Type B pancreatic cell (in vitro differentiated cells): ENCODE measurements at places on chromosomes 1 and 21.
A peak's percentile ranks its signal among the peaks of the same experiment; 100 is the strongest.

DNA sequence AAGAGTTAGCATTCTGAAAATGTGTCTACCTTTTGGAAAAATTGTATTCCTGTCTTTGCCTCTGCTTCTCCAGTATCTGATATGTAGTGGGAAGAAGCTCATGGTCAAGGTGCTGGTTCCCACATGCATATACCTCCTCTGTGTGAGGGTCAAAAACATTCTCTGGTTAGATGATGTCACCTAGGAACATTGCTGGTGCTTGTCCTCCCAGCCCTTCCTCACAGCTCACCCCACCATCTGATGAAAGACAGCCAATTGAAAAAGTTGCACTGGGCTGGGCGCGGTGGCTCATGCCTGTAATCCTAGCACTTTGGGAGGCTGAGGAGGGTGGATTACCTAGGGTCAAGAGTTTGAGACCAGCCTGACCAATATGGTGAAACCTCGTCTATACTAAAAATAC lies 154.4 kb downstream of the NR5A2 start:
- no peak for DNase-seq

- no peak for DNase-seq
Observed at GRCh38 chr1:222171005-222171404, 376.9 kb downstream of the HHIPL2 start.

GRCh38 chr1:39940980-39941871 lies 13.7 kb upstream of the MFSD2A start:
- DNase-seq: no peak

DNA sequence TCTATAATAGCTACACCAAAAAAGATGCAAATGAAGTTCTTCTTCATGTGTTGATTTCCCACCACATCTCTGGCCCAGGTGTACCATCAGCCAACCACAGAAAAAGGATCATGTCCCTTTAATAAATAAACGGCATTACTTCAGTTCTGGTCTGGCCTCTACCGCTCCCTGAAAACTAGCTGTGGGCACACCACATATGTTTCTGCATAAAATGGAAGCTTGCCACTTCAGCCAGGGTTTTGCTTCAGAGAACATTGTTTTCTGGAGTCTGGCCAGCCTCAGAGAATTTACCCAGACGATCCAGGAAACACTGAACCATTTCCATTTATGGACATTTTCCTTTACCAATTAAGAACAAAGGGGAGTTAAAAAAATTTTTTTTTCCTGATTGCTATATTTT lies 5.8 kb upstream of the LAMC2 start:
- DNase-seq: no peak

GRCh38 chr1:226001963-226002666 lies 3.0 kb upstream of the SDE2 start:
- no peak for DNase-seq

DNA sequence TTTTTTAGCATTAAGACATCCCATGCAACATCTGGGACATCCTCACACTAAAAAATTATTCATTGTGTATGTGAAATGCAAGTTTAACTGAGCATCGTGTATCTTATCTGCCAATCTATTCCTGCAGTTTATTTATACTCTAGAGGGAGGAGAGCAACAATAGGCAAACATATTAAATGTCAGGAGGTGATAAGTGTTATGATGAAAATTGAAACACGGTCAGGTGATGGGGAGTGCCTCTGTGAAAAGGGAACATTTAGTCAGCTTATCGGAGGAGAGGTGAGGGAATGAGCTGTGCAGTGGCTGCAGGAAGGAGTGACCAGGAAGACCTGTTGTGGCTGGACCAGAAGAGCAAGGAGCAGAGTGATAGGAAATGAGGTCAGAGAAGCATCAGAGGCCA lies 775 bp upstream of the EFCAB14 start:
- DNase-seq: no peak

DNA sequence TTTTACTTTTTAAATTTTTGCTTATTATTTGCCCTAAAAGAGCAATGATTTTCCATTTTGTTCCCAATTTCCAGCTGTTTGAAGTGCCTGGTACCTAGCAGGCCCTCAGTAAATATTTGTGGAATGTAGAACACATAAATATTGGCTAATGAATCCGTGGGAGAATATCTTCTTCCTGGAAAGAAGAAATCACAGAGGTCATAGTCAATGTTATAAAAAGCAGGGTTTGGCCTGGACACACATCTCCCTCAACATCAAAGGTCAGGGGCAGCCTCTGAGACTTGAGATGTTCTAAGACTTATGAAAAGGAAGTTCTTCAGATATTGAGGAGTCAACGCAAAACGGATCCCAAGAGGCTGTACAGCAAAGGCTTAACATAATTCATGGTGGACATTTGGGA lies 358.1 kb downstream of the HHAT start:
- no peak for DNase-seq

DNA sequence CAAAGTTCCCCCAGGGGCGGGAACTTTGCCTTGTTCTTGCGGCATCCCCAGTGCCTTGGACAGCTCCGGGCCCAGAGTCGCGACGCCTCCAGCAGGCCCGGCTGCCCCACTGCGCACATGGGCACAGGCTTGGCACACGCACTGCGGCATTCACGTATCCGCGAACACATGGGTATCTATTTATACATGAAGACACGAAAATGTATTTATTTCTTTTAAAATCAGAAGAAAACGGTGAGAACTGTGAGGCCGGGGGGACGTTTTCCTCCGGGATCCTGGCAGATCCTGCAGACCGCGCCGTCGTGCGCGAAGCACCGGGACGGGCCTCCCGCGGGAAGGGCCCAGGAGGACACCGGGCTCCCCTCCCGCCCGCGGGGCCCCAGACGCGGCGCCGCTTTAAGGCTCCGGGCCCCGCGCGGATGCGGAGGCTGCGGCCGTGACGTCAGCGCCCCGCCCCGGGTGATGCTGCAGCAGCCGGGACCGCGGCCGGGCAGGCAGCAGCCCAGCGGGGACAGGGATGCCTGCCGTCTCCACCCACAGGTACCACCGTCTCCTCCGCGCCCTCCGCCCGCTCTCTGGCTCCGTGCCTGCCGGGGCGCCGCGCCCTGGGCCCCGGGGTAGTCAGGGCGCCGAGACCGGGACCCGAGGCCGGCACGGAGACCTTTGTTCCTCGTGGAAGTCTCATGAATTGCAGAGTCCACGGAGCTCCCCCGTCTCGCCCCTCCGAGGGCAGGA lies at the start of gene SLC45A1:
Gene SLC45A1, plus strand, starts transcription at position 468 of the 735 bp plus-strand sequence. CDS start 6,216 bp downstream, outside the sequence.
- DNase-seq: peak; percentile 80

- no peak for DNase-seq
Observed at GRCh38 chr1:231295938-231296337, 41.7 kb downstream of the EXOC8 start.

DNA sequence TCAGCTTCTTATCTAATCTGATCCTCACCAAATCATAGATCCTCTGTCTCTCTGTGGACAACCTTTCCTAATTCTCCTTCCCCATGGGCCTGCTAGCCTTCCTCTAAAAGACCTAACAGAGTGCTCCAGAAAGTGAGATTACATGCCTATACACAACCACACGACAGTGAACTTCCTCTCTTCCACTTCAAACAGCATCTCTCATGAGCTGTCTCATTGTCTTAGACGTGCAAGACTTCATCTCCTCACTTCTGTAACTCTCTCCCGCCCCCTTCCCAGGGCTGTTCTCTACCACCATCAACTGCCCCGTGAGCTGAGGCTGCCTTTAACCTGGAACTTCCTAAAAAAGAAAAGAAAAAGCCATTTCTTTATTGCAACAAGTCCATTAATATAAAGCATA lies 14.1 kb upstream of the A3GALT2 start:
- DNase-seq: no peak

DNA sequence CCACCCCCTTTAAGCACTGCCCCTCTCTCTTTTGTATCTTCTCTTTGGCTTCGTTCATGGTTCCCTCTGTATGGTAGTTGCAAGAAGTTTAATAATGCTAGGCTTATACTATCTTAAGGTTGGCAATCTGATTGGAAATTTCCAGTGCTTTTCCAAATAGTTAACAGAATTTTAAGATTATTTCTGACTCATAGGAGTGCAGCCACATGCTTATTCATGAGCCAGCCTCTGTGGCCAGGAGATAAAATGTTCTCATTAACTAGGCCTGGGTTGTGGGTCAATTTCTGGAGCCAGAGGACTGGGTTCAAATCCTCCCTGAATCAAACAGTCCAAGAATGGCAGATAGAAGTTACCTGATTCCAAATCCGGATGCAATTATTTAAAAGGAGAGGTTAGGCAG lies 103.1 kb downstream of the ATP6V1G3 start:
- no peak for DNase-seq

DNA sequence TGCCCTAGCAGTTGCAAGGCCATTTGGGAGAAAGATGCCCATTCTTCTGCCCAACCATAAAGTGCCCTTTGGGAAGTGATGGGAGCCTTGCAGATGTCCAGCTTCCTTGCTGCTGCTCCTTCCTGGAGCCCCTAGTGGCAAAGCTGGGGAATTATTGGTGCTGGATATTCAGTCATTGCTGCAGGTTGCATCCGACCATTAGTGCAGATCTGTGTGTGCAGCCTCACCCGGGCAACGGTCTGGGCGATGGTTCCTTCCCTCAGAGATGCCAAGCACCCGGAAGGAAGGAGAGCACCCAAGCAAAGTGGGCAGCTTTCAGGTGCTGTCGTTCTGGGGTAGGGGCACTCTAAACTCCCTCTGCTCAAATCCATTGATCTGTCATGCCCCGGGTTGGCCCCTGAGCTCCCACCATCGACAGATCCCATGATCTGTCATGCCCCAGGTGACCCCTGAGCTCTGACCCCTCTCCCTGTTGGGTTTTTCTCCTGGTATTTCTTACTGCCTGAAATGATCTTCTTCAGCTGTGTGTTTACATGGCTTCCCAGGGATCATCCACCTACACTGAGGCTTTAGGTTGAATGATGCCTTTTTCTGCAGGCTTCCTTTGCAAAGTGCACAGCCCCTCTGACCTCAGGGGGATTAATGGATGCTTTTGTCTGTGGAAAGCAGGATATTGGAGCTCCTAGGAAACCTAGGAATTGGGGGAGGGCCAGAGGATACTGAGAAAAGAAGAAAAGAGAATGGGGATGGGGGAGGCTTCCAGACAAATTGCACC lies 467.5 kb downstream of the PTPRU start:
- DNase-seq: no peak

DNA sequence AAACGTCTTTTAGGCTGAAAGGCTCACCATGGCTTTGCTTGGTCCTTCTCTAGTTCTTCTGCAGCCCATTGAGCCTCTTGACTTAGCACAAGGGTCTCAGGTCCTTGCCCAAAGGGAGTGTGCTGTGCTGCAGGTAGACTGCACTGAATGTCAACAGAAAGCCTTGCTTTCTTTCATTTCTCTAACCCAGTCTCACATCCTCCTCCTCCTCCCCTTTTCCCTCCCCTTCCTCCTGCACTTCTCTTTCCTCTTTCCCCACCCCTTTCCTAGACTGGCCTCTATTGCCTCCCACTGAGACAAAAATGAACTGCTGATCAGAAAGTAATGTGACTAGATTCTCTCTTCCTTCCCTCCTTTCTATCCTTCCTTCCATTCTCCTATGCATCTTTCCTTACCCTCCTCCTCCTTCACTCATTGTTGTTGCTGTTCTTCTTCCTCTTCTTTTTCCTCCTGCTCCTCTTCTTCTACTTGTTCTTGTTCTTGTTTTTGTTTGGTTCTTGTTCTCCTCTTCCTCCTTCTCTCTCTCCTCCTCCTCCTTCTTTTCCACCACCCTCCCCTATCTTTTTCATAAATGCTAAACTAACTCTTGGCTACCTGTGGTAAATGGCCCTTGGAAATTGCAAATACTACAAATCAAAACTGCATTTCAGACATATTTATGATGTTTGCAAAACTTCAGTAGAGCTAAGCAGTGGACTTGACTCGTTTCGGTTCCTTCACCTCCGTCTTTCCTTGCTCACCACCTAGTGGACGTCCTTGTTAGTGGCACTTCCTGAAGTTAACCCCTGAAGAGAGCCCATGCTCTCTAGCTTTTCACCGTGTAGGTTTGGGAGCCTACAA lies at the start of gene SELL:
Gene SELL, minus strand, starts transcription at position 152 of the 840 bp plus-strand sequence. Its CDS starts 122 bp downstream, at position 30.
- DNase-seq: no peak

- DNase-seq: no peak
Observed at GRCh38 chr1:155598842-155599331, 11.1 kb upstream of the MSTO1 start.

- no peak for DNase-seq
Observed at GRCh38 chr1:57794078-57794477, 370.2 kb upstream of the DAB1 start.

GRCh38 chr1:93275634-93276295 lies 69.9 kb upstream of the DR1 start:
- no peak for DNase-seq

DNA sequence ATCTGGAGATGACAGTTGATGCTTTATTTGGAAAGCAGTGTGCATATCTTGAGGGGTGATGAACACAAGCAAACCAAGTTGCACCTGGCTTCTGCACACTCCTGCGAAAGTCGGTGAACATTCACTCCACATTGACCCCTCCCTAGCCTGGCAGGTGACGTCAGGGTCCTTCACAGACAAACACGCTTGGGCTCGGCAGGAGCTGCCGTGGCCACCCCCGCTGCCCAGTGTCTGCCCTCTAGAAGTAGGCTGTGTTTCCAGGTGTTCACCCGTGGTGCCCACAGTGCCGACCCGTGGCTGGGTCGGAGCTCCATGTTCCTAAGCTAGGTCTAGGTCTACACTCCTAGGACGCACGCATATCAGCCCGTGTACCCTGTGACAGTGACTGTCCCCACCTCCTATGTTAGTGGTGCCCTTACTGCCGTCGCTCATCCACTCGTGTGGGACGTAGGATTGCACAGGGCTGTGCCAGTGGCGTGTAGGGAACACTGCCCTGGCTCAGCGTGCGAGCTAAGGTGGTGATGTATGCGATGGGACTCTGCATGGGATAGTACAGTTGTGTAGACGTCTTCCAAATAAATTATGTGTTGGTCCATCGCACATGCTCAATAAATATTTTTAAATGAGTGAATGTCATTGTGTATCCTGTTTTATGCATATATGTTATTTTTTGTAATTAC lies 29.0 kb downstream of the PRMT2 start:
- no peak for DNase-seq

- no peak for DNase-seq
Observed at GRCh38 chr1:27139980-27140379, 14.9 kb downstream of the SLC9A1 start.

GRCh38 chr1:182095946-182096345 lies 34.4 kb upstream of the ZNF648 start:
- no peak for DNase-seq

GRCh38 chr1:165610866-165611265 lies 20.2 kb upstream of the MGST3 start:
- DNase-seq: no peak

- DNase-seq: no peak
Observed at GRCh38 chr1:221089803-221090202, 210.6 kb downstream of the HLX start.

DNA sequence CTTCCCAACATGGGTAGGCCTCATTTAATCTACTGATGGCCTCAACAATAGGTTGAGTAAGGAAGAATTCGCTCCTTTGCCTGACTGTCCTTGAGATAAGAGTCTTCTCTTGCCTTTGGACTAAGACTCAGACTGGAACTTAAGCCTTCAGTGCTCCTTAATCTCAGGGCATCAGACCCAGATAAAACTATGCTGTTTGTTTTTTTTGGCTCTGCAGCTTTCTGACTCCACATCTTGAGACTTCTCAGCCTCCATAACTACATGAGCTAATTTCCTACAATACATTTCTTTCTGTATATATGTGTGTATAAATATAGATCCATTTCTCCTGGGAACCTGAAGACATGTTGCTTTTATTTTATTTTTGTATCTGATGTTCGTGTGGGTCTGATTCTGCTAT lies 1470.7 kb upstream of the PRMT6 start:
- no peak for DNase-seq

- DNase-seq: no peak
Observed at GRCh38 chr1:221292652-221293051, 413.4 kb downstream of the HLX start.
